Heart left ventricle (tissue), 16 donors: ENCODE measurements at places on chromosomes 6 and 20. TPM values are rescaled to one million over a fixed set of nuclear protein-coding genes. Genes with fewer than 3 reads are reported as not detected.

Gene FBXO9
- total RNA-seq: 69.7 TPM

Gene C6orf15
- not detected for total RNA-seq

DNA sequence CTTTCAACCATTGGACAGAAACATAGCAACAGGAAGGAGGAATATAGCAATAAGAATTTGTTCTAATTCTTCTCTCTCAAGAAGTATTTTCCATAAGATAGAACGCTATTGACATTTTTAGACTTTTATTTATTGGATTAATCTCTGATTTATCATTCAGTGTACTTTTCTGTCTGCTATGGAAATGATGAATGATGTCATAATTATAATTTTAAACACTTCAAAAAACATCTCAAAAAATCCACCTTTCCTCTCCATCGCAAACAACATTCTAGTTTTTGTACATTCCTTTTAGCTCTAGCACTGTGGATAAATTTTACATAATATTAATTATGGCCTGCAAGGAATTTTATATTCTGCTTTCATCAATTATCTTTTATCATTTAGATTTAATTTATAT is 643.2 kb downstream of the DHX35 start:
- no peak for DNase-seq

GRCh38 chr6:2730353-2731107 is 20.2 kb downstream of the MYLK4 start:
- DNase-seq: no peak

- no peak for DNase-seq
Observed at GRCh38 chr20:9025643-9026042, 43.2 kb upstream of the PLCB4 start.

- no peak for DNase-seq
Observed at GRCh38 chr6:169158691-169159090, 95.0 kb downstream of the THBS2 start.

- no peak for DNase-seq
Observed at GRCh38 chr20:44020406-44021148, 105.9 kb downstream of the TOX2 start.

- DNase-seq: no peak
Observed at GRCh38 chr20:11734431-11734830, 183.3 kb upstream of the BTBD3 start.

GRCh38 chr6:15575357-15576033 is 87.3 kb downstream of the DTNBP1 start:
- no peak for DNase-seq

GRCh38 chr20:54479138-54479906 is 3.9 kb downstream of the DOK5 start:
- DNase-seq: no peak

- DNase-seq: no peak
Observed at GRCh38 chr6:3756546-3756945, 5.0 kb upstream of the PXDC1 start.

DNA sequence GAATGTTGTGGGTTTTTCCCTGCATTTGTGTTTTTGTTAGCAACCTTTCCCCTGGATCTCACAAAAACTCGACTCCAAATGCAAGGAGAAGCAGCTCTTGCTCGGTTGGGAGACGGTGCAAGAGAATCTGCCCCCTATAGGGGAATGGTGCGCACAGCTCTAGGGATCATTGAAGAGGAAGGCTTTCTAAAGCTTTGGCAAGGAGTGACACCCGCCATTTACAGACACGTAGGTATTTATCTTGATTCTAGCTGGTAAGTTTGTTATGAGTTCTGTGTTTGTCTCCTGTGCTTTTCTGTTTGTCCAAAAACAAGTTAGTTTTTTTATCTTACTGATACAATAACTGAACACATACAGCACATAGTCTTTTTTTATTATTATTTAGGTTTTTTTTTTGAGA is 3.0 kb downstream of the SLC25A27 start:
- DNase-seq: no peak

- no peak for DNase-seq
Observed at GRCh38 chr20:38815446-38815845, 9.9 kb downstream of the PPP1R16B start.

- no peak for DNase-seq
Observed at GRCh38 chr6:110527516-110527915, 51.1 kb upstream of the SLC22A16 start.

GRCh38 chr6:6006006-6006427 is 708 bp downstream of the NRN1 start:
- DNase-seq: no peak

- no peak for DNase-seq
Observed at GRCh38 chr6:79797912-79798311, 149.4 kb downstream of the ELOVL4 start.

DNA sequence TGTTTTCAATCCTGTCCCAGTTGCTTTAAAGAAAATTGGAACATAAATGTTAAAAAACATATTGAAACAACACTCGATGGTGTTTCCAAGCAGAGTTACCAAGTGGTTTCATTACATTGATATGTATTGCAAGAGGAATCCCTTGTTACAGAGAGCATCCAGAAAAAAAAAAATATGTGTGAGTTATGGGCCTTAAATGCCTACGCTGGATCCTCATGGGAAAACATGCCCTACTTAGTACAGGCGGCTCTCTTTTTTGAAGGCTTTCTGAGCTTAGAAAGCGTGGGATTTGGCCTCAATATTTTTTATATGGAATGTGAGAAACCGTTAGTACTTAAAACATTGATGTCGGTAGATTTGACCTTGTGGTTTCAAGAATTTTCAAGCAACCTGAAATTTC is 26.1 kb downstream of the BTBD3 start:
- DNase-seq: no peak
